NCI-H2171 treated with DMSO at 0.1 percent for 48 hours (cell line): ENCODE measurements at places on chromosomes 12 and 14.

GRCh38 chr14:29906256-29906870, 21.3 kb downstream of the PRKD1 start:
- DNase-seq = no peak

DNA sequence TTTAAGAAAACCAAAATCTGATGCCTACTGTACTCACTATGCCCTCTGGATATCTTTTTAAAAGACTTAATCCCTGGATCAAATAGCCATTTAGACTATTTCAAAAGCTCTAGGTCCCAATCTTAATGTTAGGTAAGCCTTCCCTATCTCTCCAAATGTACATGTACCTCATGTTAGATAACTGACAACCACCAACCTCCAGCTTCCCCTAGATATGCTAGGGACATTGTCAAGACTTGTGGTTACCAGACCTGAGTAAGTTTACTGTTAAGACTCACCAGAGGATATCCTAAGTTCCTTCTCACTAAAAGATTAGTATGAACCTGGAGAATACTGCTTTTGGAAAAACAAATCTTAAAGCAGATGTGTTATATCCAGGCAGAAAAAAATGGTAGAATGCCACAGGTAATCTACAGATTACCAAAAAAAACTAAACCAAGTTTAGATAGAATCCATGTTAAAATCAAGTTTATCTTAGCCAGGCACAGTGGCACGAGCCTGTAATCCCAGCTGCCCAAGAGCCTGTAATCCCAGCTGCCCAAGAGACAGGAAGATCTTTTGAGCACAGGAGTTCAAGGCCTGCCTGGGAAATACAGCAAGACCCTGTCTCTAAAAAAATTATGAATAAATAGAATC, 9.7 kb downstream of the NAP1L1 start:
- no peak for DNase-seq

GRCh38 chr12:122854554-122854953, 19.3 kb downstream of the HIP1R start:
- DNase-seq = no peak

DNA sequence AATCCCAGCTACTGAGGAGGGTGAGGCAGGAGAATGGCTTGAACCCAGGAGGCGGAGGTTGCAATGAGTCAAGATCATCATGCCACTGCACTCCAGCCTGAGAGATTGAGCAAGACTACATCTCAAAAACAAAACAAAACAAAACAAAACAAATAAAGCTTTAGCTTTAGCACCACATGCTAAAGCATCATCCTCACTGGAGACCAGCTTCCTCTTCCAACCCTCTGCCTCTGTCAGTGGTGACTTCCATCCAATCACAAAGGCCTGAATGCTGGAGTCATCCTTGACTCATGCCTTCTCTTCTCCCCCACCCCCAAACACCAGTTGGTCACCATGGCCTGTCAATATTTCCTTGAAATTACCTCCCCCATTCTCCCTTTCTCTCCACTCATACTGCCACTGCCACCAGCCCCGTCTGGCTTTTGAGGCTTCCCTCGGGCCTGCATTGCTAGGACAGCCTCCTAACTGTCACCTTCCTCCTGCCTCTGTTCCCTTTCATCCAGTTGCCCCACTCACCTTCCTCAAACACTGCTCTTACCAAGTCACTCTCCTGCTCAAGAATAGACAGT, 1.4 kb downstream of the ZNF385A start:
- no peak for DNase-seq

DNA sequence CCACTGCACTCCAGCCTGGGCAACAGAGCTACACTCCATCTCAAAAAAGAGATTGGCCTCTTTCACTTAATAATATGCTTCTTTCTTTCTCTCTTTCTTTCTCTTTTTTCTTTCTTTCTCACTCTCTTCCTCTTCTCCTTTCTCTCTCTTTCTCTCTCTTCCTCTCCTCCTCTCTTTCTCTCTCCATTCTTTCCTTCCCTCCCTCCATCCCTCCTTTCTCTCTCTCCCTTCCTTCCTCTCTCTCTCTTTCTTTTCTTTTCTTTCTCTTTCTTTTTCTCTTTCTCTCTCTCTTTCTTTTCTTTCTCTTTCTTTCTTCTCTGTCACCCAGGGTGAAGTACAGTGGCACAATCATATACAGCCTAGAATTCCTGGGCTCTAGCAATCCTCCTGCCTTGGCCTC, 38.4 kb downstream of the IRF2BPL start:
- no peak for DNase-seq

DNA sequence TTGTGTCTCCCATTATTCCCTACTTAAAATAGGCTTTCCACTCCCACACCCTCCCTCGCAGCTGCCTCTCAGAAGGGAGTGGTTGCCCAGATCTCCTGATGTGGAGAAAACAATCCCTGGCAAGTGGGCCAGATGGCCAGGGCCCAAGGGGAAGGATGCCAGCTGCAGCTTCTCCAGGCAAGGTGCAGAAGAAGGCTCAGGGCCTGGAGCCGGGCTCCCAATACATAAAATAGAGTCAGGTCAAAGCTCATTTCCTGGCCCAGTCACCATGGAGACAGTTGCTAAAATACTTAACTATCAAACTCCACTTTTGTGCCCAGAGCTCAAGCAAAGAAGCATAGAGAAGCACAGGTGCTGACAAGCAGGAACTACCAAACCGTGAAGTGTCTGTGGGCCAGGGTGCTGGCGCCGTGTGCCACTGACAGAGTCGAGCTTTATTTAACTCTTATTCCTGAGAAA, 45.7 kb upstream of the ITPR2 start:
- DNase-seq = peak; percentile 96

DNA sequence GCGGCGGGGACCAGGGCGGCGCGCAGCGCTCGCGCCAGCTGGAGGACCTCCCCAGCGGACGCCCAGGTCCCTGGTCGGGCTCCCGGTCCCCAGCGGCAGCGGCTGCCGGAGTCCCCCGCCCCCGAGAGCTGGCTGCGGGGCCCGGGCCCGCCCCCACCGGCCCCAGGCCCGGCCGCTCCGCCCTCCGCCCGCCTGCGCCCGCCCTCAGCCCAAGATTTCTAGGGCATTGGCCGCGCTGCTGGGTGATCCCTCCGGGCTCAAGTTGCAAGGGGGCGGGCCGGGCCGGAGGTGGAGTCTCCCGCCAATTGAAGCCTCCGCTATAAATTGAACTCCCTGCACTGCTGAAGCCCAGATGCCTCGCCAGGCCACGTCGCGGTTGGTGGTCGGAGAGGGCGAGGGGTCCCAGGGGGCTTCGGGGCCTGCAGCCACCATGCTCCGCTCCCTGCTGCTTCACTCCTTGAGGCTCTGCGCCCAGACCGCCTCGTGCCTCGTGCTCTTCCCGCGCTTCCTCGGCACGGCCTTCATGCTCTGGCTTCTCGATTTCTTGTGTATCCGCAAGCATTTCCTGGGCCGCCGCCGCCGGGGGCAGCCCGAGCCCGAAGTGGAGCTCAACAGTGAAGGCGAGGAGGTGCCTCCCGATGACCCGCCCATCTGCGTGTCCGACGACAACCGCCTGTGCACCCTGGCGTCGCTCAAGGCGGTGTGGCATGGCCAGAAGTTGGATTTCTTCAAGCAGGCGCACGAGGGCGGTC, at the start of gene DIO3:
TSS of gene DIO3 (plus strand) at position 351 of the 752 bp plus-strand sequence.
- peak; percentile 71 for DNase-seq

DNA sequence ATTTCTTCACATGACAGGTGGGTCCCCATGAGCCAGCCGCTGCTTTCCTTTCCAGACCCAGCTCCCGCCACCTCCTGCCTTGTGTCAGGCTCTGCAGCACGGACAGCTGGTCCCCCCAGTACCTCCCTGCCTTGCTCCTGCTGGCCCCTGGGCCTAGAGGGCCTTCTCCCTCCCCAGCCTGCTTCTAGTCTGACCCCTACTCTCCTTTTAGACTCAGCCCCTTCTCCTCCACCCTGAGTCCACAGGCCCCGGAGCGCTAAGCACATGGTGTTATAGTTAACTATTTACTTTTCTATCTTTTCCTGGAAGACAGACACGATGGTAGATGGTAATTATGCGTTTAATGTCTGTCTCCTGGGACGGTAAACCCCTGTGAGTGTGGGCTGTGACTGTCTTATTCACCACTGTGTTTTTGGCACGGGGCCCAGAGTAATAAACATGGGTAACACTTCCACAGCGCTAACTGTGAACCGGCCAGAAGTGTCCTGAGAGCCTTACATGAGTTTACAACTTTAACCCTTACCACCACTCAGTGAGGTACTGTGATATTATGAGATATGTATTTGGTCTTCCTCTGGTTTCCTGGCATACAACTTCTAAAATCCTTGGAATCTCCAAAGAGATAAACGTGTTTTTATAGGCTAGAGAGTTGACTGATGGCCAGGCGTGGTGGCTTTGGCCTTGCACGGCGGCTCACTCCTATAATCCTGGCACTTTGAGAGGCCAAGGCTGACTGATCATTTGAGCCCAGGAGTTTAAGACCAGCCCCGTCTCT, 41.2 kb downstream of the DGLUCY start:
- peak; percentile 94 for DNase-seq

GRCh38 chr14:68284333-68284732, 464.8 kb downstream of the RAD51B start:
- no peak for DNase-seq

GRCh38 chr12:119672194-119672593, 4.3 kb downstream of the PRKAB1 start:
- no peak for DNase-seq

GRCh38 chr14:95290871-95291431, 28.8 kb downstream of the CLMN start:
- DNase-seq = peak; percentile 86

DNA sequence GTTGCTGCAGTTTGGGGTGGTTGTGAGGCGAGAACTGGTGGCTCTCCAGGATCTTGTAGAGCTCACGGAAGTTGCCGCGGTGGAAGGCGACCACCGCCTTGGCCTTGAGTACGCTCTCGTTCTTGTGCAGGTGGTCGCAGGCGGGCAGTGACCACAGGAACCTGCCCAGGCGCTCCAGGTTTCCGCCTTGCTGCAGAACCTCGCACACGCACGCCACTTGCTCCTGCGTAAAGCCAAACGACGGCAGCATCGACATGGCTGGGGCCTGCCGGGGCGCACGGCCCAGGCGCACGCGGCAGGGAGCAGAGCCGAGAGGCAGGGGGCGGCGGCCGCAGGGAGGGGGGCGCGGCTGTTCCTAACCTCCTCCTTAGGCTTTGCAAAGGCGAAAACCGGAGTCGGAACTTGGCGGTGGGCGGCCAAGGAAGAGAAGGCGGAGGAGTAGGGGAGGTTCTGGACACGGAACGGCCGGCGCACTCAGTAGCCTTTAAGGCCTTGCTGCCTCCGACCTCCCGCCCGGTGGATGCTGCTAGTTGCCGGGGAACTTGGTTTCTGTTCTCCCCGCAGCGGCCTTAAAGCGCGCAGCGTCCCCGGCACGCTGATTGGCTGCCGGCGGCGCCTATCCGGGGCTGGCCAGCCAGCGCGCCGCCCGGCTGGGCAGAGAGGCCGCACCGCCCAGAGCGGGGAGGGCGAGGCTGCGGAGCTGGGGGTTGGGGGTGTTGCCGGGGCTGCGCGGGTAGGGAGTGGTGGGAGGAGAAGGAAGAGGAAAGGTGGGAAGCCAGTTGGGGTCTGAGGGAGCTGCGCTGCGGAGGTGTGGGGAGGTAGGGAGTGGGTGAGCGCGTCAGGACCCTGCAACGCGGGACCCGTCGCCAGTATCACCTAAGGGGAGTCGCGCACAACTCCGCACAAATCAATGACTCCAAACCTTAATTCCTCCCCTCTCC, at the start of gene SIX1:
TSS of gene SIX1 (minus strand) at position 544 of the 941 bp plus-strand sequence. CDS start at position 256, 288 bp downstream.
- peak; percentile 79 for DNase-seq

DNA sequence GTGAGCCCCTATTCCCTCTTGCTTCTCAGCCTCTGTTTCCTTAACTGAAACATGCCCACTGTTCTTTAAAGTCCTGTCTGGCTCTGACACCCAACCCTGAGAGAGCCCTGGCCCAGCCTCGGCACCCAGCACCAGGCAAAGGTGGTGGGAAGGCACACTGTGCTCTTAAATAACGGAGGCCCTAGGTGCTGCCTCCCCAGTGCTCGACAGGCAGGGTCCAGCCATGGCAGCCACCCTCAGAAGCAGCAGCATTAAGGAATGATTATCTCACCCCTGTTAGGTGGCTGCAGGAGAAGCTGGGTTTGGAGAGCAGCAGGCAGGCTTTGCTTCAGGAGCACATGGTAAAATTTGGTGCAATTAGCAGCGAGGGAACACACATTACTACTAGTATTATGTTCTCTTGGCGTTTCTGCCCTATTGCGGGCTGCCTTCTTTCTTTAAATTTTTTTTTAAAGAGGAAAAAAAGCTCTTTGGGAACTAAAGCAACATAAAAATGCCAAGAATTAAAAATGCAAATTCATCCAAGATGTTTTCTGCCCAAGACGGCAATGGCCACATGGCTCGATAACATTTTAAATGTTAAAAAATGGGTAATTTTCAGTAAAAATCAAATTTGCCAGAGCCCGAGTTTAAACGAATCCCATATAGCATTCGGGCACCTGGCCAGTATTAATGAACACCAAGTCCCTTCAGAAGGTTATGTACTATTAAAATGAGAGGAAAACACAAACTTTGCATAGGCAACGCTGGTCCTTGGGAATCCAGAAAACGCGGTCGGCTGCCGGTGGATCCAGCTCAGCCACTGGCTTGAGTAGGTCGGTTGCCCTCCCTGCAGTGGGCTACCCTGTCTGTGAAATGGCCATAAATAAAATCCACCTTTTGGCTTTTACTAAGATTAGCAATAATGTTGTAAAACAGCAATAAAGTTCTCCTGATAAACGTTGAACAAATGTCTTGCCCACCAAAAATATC, 152.2 kb downstream of the BCL11B start:
- DNase-seq = peak; percentile 68

DNA sequence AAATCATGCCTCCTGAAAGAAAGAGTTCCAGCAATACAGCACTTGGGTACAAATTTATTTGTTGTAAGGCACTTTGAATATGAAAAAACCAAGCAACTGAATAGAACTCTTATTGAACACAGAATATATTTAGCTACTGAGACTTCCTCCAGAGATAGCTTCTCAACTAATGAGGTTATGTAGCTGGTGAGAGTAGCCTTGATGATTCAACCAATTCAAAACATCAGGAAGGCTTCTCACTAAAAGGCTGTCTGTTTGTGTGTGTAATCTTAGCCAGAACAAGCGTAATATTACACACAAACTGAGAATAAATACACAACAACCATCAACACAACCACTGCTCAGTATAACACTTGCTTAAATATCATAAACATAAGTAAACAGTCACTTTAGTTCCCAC, 20.4 kb downstream of the EIF2B2 start:
- DNase-seq = no peak

DNA sequence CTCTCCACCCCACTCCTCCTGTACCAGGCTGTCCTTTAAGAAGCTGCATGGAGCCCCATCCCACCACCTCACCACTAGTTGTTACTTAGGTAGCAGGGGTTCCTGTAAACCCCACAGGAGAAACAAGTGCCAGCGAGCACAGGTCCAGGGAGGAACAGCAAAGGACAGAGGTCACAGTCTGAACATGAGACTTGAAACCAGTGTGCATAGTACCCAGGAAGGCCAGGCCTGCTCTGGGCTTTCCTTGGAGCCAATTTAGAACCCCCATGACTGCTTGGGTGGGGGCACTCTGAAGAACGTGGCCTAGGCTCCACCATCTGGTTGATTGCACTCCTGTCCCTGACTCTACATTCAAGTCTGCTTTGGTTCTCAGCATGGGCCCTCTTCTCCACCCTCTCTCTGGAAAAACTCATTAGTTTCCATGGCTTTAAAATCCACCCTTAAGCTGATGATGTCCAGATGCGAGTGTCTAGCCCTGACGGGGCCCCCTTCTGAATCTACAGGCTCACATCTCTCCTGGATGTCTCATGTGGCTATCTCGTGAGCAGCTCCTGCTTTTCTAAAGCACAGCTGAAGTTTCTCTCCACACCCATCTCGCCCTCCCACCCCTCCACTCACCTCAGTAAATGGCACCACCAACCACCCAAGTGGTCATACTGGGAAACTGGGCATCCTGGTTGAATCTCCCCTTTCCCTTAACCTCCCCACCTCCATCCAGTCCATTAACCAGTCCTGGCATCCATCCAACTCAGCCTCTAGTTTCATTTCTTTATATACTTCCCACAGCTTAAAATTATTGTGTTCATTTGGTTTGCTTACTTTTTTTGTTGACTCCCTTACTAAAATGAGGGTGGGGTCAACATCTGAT, 8.4 kb downstream of the KRT3 start:
- DNase-seq = no peak
